ENCODE measurements at places on chromosomes 16 and 17.

- DNase-seq = no peak
Observed at GRCh38 chr16:29860218-29860617, 2.8 kb downstream of the CDIPT start.

- DNase-seq = no peak
Observed at GRCh38 chr17:70353408-70354092, 184.2 kb downstream of the KCNJ2 start.

- DNase-seq = no peak
Observed at GRCh38 chr17:64081802-64082799, 47.8 kb downstream of the ERN1 start.

DNA sequence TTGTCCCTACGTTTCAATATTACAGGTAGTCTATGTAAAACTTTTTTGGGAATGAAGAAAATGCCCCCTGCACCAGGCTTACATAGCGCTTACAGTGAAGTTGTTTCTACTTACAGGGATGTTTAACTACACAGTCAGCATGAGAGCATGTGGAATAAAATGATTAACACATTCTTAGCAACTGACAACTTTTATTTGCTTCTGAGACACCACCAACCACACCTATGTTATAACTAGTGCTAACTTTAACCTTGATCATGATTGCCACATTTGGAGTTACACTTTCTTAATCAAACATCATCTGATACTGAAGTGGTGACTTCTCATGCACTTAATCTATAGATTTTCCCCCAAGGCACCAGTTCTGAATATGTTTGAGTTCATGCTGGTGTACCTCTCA is 20.3 kb upstream of the ZNF267 start:
- no peak for DNase-seq

All from brain pericyte (primary cell).